Globus pallidus (tissue), 1 donor: ENCODE measurements at places on chromosomes 7 and 10.

GRCh38 chr10:69457771-69458237, 6.5 kb downstream of the TSPAN15 start:
- DNase-seq: no peak

- DNase-seq: no peak
Observed at GRCh38 chr7:29090151-29090805, 56.1 kb downstream of the CPVL start.

- DNase-seq: no peak
Observed at GRCh38 chr10:9096288-9096687, 1041.8 kb downstream of the GATA3 start.

DNA sequence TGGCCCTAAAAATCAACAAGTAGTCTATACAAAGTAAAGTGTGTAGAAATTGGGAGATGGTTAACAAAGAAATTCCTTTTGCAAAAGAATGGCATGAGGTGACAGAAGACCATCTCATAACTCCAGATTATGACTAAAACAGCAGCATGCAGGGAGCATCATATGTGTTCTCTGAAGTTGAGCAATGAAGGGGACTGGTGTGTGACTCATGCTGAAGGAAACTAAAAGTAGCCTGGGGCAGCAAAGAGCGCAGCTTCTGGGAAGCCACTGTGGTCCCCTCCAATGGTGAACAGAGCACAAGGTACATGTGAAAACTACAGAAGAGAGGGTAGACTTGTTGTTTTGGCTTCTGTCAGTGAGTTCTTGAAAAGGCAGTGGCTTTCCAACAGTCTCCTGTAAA, 133.4 kb downstream of the MACC1 start:
- no peak for DNase-seq
